Epithelial cell of proximal tubule (primary cell): ENCODE measurements at places on chromosomes 5 and 9. TPM values are rescaled to one million over a fixed set of nuclear protein-coding genes. Genes with fewer than 3 reads are reported as not detected.

GRCh38 chr9:112655668-112656067 lies 62.2 kb downstream of the INIP start:
- DNase-seq: no peak

DNA sequence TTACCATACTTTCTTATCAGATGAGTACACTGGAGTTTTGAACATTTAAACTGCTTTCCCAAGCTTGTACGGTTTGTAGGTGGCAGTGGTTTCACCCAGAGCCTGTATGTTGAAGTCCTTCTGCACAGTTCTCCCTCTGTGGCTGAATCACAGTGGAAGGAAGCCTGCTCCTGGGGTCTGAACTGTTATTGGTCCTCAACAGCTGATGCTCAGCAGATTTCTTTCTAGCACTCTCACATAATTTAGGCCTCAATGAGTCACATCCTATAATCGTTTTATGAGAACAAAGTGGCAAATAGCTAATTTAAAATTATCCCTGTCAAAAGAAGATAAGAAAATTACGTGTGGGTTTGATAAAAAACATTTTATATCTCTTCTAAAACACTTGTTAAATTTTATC lies 229.7 kb downstream of the TLE4 start:
- no peak for DNase-seq

GRCh38 chr5:66171349-66172344 lies 27.5 kb downstream of the SREK1 start:
- DNase-seq: no peak

- DNase-seq: no peak
Observed at GRCh38 chr5:76960004-76960625, 7.3 kb downstream of the CRHBP start.

DNA sequence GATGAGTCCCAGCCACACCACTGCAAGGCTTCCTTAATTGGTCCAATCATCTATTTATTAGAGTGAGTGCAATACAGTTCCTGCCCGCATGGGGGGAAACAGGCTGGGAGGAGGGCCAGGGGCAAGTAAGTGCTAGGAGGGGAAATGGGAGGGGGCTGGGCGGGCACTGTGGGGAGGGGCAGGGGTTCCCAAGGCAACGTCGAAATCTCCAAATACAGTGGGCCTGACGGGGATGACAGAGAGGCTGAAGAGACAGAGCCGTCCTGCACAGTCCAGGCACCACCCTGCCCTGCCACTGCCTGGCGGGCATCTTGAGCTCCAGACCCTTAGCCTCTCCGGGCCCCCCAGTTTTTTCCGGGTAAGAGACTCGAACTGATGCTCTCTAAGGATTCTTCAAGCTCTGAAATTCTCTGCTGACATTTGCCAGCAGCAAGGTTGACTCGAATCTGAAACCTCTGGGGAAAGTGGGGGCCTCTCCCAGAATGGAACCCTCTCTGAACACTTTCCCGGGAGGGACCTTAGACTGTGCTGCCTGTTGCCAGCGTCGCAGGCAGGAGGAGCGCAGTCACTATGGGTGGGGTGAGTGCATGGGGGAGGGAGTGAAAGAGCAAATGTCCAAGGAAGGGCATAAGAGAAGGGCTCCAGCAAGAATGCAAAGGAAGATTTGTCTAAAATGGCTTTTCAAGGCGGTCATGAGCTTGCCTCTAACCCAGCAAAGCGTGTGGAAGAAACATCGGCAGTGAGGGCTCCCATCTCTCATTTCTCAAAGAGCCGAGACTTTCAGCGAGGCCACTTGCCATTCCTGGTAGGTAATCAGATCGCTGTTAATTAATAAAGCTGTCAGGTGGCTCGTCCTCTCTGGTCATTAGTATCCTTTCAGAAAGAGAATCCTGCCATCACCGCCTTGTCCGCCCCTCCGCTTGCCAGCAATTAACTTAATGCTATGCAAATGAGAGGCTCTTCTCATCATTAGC lies 99.0 kb downstream of the GTF3C4 start:
- no peak for DNase-seq

- no peak for DNase-seq
Observed at GRCh38 chr9:14312719-14313377, 1.1 kb downstream of the NFIB start.

- DNase-seq: no peak
Observed at GRCh38 chr9:114237781-114238180, 82.4 kb downstream of the COL27A1 start.

- no peak for DNase-seq
Observed at GRCh38 chr5:80223561-80223960, 32.3 kb downstream of the SERINC5 start.

- DNase-seq: no peak
Observed at GRCh38 chr9:128144239-128145181, 4.7 kb upstream of the LCN2 start.

DNA sequence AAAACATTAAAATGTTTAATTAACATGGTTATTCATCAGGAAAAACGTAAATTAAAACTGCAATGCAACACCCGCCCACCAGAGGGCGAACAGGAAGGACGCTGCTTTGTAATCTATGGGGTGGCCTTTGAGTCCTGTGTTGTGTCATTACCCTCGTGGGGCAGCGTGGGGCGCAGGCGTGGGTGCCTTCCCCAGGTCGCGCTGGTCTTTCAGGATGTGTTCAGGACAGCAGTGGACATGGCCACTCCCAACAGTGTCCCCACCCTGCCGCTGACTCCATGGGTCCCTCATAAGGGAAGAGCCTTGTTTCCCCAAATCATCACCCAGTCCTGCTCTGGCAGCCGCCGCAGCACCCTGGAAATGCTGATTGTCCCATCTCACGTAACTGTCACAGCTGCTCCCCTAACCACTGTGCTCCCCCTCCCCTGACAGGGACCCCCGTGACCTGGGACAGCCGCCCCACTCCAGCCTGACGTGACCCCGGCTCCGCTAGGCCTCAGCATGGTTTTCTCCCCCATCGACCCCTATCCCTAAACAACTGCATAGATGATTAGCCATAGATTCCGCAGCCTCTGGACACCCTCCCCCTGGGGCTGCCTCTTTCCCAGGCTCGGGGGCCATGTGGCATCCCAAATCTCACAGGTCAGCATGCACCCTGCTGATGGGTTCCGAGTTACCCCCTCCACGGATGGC lies 36.4 kb downstream of the GLT6D1 start:
- DNase-seq: no peak

DNA sequence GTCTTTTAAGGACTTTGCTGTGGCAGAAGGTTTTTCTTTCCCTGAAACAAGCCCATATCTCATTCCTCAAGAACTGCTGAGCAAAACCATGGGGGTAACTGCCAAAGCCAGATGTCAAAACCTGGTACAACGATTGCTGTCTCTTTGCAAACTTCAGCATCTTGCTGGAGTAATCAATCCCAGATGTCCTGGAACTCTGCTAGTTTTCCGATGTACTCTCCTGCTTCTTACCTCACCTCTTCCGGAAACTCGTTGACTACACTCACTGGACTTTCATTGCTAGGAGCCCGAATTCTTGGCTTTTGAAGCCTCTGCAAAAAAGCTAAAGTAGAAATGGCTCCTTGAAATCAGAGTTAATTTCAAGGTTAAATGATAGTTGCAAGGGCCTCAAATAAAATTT lies 23.3 kb downstream of the RAD1 start:
- DNase-seq: no peak

DNA sequence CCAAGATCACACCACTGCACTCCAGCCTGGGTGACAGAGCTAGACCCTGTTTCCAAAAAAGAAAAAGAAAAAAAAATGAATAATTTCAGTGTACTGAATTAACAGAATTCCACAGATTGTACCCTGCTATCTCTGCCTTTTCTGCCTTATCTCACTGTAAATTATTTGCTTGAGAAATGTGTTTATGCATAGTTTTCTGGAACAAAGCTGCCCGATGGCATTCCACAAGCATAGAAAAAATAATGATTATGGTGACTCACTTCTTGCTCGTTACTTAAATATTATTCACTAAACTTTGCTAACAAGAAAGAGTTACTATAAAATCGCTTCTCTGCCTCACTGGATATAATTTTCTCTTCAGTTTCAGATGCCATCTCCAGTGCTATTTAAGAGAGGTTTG lies 88.7 kb upstream of the FAM169A start:
- DNase-seq: no peak

- no peak for DNase-seq
Observed at GRCh38 chr9:36191290-36191645, 547 bp downstream of the CLTA start.

GRCh38 chr5:79193643-79194042 lies 42.3 kb upstream of the JMY start:
- peak; percentile 20 for DNase-seq

- DNase-seq: no peak
Observed at GRCh38 chr5:150625164-150625535, 15.3 kb upstream of the SYNPO start.

GRCh38 chr9:76267284-76267652 lies 127.0 kb downstream of the RFK start:
- peak; percentile 23 for DNase-seq

DNA sequence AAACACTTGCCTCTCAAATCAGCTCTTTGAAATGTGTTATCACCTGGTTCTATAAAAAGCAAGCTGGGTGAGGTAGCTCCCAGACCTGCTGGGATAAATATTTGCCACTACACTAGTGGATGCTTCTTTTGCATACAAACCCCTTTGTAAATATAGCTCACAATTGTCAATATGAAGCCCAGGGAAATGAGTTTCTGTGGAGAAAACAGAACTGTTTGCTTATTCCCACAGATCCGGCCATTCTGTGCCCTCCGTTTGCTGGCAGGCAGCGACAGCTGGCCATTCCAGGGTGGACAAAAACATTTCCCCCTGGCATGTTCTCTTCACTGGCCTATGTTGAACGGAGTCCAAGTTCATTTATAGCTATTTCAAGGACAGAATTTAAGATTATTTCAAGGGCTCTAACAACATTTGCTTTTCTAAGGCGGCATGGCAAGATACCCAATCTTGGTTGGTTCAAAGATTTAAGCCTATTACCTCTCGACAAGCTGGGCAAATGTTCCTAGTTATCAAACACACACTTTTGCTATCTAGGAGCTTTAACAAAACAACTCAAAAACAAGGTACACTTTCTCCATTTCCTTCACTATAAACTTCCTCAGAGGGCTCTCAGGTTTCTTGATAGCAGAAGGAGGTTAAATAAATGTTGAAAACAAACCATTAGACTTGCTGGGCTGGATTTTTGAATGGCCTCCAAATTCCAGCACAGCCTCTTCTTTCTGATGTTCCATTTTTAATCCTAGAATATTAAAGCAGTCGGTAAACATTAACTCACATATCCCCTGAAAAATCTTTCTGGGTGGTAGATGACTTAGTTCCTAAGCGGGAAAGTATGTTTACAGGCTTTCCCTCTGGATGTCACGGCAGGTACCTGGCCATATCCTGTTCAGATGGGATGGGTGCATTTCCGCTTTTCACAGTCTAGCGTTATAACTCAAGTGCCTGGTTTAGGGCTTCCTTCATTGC lies 332.3 kb downstream of the PLK2 start:
- DNase-seq: no peak

GRCh38 chr5:126138281-126138931 lies 284.8 kb upstream of the GRAMD2B start:
- no peak for DNase-seq

DNA sequence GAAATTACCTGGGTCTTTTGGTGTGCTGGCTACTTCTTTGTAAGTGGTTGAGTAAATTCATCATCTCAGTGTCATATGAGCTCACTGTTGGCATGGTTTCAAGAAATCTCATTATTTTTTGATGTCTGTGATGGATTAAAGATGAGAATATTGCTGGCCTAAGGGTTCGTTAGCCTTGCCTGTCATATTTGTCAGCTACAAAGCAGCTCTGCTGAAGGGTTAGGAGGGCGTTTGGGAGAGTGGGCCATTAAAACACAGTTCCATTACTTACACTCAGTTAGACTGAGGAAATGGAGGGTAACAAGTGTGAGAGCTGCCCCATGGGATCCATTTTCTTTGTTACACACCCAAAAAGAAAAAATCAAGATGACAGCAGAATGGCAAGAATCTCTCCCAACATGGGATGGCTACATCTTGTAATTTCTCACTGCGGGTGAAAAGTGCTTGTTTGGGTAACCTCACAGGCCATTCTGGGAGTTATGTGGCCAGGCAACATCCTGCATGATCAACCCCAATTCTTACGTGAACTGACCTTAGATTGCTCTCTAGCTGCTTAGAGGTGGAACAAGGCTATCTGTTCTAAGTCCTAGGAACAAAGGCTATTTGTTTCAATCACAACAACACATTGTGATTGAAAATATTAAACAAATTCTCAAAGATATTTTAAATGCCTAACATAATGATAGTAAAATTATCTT lies 609.5 kb upstream of the RGMB start:
- no peak for DNase-seq

DNA sequence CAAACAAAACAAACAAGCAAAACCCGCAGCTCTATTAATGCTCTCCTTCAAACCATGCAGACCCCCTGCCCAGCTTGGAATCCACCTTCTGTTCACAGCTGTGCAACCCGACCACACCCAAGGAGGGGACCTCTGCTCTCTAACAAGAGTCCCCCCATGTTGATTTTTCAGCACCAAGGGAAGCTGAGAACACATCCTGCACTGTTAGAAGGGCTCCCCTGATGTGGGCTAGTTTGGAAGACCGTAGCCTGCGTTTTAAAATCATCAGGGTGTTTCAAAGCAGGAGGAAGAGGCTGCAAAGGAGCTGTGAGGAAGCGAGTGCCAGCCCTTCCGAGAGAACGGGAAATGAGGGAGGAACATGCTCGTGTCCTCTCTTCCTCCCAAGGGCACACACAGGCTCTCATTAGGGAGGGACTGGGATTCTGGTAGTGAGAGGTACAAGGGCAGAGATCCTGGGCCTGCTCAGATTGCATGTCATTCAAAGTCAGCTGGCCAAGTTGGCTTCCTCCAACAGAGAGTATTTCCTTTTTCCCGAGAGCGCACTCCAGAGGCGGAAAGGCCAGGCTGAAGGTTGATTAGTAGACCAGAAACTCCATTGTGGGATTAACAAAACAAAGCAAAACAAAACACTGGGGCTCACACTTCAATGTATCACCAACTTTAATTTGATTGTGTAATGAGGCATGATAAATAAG lies 185.9 kb downstream of the SEMA6A start:
- DNase-seq: peak; percentile 73

GRCh38 chr5:137566118-137566541 lies 67.0 kb upstream of the SPOCK1 start:
- no peak for DNase-seq

GRCh38 chr5:124885490-124885889 lies 139.1 kb upstream of the ZNF608 start:
- DNase-seq: no peak

Gene NEUROG1
- total RNA-seq: not detected in 2 replicates

Gene FBXL7
- 4.7 and 5.6 TPM in 2 replicates for total RNA-seq

Gene OBP2A
- total RNA-seq: not detected in 2 replicates

Gene KLHL9
- total RNA-seq: 13.1 and 16.8 TPM in 2 replicates

Gene TEK
- total RNA-seq: not detected in 2 replicates

Gene SUSD3
- total RNA-seq: 1.4 and 2.9 TPM in 2 replicates

Gene CATSPER3
- total RNA-seq: 0.29 TPM in 1 of 2 replicates, not detected in the other

Gene CCDC192
- total RNA-seq: not detected in 2 replicates
